Smooth muscle cell of trachea (primary cell): ENCODE measurements at places on chromosomes 12 and 14. TPM values are rescaled to one million over a fixed set of nuclear protein-coding genes. Genes with fewer than 3 reads are reported as not detected.

Gene ADAMTS20
- total RNA-seq, result not detected in 2 replicates

Gene OR5AU1
- 0.15 TPM in 1 of 2 replicates, not detected in the other for total RNA-seq

Gene SIX6
- not detected in 2 replicates for total RNA-seq

Gene BICDL1
- under 0.01 TPM in 1 of 2 replicates, not detected in the other for total RNA-seq

Gene HOXC12
- not detected in 2 replicates for total RNA-seq

Gene IAPP
- not detected in 2 replicates for total RNA-seq

Gene ISM2
- not detected in 2 replicates for total RNA-seq

Gene TPPP2
- total RNA-seq, result under 0.01 TPM in 1 of 2 replicates, not detected in the other
